ENCODE measurements at places on chromosomes 5 and 9.

DNA sequence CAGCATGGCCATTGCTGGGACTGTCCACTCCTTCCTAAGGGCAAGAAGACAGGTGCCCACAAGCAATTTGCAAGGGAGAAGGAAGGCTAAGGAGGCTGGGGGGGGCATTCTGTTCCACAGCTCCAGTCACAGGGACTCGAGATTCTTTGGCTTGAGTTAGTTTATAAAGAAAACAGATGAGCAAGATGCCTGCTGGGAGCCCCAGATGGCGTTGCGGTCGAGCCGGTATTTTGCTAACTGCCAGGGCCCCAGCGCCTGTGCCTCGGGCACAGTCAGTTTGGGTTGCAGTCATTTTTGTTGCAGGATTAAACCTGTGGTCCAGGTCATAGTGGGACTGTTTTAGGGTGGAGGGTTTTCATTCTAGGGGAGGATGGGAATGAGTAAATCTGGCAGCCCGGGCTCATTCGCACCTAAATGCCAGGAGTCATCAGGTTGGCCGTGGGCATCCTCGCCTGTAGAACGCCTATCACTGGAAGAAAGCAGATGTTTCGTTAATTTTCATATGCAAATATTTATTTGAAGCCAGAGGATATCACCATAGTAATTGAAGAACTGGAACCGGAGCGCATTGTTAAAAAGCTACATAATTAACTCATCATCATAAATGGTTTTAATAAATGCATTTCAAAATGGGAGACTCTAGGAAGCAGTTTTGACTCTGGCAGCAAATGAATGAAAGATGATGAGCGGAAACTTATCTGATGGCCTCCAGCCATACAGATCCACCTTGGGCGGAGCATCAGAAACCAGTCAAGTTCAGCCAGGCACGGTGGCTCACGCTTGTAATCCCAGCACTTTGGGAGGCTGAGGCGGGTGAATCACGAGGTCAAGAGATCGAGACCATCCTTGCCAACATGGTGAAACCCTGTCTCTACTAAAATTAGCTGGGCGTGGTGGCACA is 87.1 kb upstream of the FCN2 start:
- DNase-seq: no peak

- DNase-seq: no peak
Measured at GRCh38 chr9:97307091-97307490, 368 bp upstream of the CCDC180 start.

GRCh38 chr5:151570058-151570457 is 21.1 kb downstream of the FAT2 start:
- DNase-seq: no peak

DNA sequence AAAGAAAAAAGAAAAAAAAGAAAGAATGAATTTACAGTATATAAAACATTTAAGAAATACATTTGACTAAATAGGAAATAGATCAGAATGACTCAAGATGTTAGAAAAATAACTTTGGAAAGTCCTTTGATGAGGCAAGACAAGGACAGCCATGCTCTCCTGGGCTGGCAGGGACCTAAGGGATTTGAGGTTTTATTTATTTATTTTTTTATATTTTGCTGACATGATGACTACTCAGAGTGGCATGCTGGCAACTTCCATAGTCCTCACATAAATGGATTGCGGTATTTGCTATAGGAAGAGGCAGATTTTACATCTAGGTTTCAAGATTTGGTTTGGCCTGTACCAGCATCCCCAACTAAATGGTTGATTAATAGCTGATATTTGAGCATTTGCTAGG is 17.7 kb downstream of the SLC28A3 start:
- DNase-seq: no peak
